ENCODE measurements at places on chromosomes 16 and 17.

DNA sequence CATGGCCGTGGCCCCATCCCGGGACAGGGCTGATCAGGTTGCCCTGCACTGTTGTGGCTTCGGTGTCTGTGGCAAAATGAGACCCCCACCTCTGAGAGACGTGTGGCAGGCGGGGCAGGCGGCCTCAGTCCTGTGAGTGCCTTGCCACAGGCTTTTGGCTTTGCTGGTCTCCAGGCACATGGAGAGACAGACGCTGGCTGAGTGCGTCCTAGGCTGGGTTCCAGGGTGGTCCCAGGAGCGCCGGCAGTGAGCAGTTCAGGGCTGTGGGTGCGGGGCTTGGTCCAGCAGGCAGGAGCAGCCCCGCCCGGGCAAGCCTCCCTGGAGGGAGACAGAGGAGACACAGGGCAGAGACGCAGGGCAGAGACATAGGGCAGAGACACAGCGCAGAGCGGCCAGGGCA, 29.2 kb downstream of the SOX8 start:
- DNase-seq = no peak

GRCh38 chr17:31156326-31156725, 61.5 kb downstream of the NF1 start:
- no peak for DNase-seq

GRCh38 chr17:81341516-81342268, 46.6 kb upstream of the SLC38A10 start:
- DNase-seq = no peak

- DNase-seq = no peak
These were observed 6.8 kb upstream of the WDR45B start for GRCh38 chr17:82655038-82655479.

DNA sequence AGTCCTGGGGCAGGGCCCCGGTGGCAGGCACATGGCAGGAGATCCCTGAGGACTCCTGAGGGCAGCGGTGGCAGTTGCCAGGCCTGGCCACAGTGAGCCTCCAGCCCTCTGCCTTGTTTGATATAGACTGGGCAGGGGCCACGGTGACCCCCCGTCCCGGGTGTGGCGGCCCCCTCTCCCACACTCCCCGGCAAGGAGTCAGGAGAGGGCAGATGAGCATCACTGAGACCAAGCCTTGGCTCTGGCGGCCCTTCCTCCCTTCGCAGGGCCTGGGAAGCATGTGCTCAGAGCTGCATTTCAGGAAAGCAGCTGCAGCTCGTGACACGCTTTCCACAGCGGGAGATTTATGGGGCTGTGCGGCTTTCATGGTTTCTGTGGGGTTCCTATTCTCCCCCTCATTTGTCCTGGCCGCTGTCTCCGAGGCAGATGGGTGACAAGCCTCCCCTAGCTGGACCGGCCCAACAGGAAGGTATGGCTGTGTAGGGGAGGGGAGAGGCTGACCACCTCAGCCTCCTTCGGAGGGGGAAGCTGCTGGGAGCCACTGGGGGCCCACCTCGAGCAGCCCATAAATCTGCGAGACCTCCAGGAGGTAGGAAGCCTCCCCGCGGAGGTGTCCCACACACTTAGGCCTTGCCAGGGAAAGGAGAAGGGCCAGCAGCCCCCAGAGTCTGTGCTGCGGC, 211.4 kb downstream of the NTN1 start:
- no peak for DNase-seq

DNA sequence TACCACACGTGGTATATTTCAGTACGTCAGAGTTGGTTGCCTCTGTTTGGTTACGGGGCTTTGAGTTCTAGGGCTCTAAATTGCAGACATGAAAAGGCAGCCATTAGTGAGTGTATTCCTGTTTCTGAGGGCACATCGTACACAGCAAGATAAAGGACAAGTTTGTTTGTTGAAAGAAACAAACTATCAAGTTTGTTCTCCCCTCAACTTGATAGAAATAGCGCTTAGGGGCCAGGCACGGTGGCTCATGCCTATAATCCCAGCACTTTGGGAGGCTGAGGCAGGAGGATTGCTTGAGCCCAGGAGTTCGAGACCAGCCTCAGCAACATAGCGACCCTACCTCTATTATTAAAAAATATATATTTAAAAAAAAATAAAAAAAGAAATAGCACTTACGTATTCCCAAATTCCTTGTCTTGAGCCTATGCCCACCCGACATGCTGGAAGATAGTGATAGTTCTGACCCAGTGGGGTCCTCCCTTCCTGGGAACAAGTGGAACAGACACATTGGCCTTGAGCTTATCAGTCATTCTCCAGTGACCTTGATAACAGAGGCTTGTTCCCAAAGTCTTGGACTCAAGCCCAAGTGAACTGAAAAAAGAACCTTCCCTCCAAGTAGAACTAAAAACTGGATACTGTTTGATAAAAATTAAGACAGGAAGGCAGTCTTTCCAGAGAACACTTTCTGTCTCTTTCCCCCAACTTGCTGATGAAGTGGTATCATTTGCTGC, 139.9 kb upstream of the CACNG3 start:
- no peak for DNase-seq

DNA sequence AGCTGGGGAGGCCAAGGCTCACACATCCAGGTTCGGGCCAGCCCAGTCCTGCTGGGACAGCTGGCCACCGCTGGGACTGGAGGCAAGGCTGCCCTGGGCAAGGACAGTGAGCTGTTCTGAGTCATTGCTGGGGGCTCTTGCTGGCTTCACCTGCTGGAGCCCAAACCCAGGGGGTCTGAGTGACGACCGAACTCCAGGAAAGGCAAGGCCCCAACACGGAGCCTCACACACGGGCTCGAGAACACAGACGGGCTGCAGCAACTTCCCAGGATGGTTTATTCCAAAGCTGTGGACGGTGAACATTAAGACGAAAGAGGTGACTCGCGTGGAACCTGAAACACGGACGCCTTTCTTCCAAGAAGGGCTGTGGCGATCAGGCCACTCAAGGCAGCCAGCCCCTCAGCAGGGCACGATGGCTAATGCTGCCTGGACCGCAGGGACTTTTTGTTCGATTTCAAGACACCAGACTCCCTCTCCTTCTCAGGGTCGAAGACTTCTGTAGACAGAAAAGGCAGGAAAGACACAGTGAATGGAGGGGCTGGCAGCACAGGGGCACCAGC, 21.5 kb downstream of the KDM8 start:
- DNase-seq = no peak

- DNase-seq = no peak
These were observed 26.7 kb upstream of the NUDT16L1 start for GRCh38 chr16:4666537-4667202.

DNA sequence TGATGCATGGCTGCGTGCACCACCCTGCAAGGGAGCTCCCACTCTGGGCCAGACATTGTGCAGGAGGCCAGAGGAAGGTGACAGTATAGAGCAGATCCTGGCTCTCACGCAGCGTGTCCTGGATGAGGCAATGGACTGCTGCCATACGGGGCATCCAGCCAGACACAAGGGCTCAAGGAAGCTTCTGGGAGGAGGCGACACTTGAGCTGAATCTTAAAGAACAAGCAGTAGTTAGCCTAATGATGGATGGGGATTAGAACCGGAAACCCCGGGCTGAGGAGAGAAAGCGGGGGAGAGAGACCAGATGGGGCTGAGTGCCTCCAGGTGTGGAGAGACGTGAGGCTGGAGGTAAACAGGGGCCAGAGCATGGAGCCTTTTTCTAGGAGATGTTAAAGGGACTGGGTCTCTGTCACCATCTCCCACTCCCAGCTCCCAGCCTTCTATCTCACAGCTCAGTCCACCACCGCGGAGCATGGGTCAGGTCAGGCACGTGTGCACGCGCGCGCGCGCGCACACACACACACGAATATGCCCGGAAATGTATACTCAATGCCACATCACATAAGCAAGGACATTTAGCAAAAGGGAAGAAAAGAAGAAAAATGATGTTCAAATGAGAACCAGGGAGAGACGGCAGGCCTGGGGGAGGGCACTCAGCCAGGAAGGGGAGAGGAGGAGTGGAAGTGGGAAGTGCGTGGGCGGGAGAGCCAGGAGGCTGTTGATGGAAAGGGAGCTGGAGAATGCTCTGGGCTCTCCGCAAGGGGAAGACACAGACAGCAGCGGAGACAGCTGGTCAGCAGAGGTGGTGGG, 46.3 kb downstream of the CCDC42 start:
- no peak for DNase-seq

DNA sequence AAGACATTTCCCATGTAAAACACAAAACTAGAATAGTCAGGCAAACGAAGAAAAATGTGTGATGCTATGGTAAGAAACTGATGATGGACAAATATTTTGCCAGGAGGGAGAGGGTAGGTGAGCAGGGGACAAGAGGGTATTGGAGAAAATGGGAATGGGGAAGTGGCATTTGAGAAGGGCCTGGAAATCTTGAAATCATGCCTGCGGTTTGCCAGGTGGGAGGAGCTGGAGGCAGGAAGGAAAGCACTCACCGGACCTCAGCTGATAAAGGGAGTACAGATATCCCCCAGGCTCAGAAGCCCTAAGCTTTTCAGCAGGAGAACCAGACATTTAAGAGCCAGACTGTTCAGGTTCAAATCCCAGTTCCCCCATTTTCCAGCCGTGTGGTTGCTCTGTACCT, 103.6 kb downstream of the GSG1L start:
- no peak for DNase-seq

DNA sequence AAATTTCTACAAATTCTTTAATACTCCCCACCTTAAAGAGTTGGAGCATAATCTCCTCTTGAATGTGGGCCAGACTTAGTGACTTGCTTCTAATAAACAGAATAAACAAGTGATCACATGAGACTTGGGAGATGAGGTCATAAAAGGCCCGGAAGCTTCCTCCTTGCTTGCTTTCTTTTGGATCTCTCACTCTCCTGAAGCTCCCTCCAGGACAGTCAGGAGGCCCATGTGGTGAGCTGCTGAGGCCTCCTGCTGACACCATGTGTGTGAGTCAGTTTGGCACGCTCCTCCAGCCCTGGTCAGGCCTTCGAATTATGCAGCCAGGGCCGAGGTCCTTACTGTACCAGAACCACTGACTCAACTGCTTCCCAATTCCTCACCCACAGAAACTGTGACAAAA, 53.2 kb downstream of the NDEL1 start:
- DNase-seq = no peak

DNA sequence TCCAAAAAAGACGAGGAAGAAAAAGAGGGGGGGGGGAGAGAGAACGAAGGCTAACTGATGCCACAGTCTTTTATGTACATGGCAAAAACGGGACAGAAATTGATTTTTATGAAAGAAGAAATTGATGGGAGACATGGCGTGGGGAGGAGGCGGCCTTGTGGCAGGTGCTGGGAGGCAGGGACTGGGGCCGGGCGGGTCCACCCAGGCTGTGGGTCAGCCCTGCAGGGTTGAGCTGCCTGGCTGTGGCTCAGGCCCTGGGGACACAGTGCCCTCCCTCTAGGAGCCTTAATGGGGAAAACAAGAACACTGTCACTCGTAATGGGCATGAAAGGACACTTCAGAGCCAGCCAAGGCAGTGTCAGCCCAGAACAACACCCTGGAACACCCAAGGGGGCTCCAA, 34.8 kb downstream of the SNX20 start:
- no peak for DNase-seq

DNA sequence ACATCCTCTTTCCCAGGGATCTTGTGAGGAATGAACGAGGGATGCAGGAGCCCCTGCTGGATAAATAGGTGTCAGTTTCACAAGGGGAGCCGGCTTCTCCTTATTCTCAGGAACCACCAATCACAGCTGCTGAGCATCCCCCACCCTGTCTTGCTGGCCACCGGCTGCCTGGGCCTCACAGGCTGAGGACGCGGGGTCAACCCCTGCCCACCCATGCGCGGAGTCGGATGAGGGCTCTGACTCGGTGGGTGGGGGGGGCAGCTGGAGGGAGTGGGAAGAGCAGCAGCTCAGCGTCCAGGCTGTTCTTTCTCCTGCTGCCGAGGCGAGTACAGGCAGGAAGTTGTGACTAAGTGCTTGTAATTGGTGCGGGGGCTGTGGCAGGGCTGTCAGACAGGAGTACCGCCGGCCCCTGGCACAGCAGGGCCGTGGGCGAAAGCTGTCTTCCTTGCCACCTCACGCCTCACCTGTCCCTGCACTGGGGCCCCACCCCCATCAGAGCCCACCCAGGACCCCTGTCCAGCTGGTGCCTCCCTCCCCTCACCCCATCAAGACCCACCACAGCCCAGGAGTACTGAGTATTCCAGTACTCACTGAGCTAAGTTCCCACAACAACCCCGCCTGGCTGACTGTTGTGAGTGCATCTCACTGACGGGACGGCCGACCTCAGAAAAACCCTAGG, 11.0 kb upstream of the DPEP1 start:
- peak; percentile 76 for DNase-seq

DNA sequence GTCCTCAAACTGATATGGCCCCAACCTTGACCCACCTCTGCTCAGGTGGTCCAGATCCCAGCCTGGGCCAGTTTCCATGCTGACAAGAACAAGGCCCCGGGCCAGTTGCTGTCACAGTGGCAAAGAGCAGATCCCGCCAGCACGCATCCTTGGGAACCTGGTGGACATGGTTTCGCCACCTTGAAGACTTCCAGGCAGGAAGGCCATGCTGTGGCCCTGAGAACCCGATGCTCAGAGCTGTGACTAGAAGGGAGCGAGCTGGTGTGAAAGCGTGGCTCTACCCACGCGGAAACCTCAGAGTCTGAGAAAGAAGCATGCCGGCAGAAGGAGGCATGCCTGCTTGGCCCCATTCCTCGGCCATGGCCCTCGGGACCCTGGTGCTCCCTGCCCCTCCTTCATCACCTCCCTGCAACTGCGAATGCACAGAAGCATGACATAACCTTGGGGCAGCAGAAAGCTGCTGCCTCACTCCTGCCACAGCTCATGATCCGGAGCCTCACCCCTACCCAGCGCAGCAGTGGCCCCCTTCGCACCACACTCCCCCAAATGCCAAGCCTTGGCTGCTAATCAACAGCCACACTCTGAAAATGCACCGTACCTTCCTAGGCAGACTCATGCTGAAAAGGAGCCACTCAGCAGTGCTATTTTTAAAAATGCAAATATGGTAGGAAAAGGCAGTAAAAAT, 33.2 kb downstream of the UBE2O start:
- no peak for DNase-seq

DNA sequence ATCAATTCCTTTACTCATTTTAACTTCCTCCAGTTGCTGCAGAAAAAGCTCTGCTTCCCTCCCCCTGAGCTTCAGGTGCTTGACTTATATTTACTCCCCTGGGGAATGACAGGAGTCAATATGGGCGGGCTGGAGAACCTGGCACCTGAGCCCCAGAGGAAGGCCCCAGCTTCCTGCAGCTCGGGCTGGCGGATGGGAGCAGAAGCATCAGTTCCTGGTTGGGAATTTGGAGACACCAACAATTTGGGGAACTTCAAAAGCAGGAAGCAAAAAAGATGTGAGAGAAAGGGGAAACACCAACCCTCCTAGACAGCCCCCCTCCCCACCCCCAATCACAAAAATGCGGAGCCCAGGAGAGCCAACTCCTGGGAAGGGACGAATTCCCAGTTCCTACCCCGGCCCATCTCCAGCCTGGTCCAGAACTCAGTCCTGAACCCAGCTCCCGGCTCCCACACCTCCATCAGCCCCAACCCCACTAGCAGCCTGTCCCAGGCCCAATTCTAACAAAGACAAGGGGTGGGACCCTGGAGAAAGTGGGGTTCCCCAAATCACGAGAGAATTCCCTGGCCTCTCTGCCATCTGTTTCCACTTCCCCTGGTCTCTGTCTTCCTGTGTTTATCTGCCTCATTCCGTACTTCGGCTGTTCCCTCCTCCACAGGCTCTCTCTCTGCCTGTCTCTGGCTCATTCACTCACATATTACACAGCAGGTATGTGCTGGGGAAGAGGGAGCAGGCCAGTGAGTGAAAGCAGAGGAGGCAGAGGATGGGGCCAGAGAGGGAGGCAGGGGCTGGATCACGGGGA, 16.2 kb upstream of the ASGR2 start:
- no peak for DNase-seq

GRCh38 chr16:30112197-30113030, 923 bp downstream of the GDPD3 start:
- DNase-seq = peak; percentile 83

Data from activated T-cell treated with anti-CD3 and anti-CD28 coated beads, Interleukin-2, amount 50 U/mL, for 48 hours (primary cell).